AG08396 (cell line): ENCODE measurements at places on chromosomes 16 and 17.
A peak's percentile ranks its signal among the peaks of the same experiment; 100 is the strongest.

DNA sequence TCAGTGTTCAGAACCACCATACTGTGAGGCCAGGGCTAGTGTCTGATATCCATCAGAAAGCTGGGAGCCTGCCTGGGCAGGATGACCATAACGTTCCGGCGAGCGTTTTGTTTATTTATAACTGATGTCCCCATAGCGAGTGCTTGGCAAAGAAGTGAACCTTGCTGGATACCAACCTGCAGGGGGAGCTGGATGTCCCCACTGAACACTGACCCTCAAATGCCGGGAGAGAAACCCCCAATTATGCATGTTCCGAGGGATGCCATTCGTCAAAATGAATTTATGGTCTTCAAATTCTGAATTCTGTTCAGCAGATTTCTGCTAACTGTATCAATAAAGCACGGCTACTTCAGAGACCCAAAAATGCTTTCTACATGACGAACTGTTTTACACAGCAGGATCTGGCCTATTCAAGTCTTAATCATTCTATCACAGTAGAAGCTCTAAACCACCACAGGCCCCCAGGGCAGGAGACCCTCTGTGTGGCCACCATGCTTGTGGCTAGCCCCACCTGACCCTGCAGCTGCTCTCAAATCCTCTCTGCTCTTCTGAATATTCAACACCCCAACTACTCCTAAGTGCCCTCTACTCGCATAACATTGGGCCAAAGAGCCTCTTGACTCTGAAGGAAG is 15.2 kb downstream of the MED24 start:
- peak; percentile 91 for DNase-seq

DNA sequence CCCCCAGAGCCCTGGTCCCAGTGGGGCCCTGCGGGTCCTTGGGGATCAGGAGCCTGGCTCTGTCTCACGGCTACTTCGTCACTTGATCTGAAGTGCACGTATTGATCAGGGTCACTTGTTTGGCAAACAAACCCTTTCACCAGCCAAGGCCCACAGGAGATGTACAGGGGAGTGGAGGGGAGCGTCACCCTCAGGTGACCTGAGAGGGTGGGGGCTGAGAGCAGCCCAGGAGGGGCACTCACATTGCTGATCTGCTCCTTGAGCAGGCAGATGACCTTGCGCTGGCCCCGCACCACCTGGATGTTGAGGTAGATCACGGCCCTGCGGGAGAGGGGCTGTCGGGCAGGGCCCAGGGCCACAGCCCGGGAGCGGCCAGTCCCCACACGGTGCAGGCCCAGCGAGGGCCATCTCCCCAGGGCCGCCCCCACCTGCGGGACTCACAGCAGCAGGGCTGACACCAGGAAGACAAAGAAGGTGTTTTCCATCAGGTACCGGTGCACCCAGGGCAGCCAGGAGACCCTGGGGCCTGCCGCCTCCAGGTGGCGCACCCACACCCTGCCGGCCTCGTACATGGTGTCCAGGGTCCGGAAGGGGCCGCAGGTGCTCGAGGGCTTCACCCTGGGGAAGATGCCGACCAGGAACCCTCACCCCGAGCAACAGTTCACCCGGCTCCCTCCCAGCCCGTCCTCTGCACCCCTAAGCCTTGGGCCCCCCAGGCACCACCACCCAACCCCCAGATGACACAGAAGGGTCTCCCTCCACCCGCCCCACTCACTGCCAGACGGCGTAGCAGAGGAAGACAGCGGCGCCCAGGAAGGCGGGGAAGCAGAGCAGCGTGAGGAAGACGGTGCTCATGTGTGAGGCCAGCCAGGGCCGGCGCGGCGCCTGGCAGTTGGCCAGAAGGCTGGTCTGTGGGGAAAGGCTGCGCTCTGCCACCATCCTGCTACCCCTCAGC is 11.3 kb downstream of the TMC6 start:
- no peak for DNase-seq

GRCh38 chr17:46886310-46886663 is 34.9 kb downstream of the WNT9B start:
- DNase-seq: no peak

DNA sequence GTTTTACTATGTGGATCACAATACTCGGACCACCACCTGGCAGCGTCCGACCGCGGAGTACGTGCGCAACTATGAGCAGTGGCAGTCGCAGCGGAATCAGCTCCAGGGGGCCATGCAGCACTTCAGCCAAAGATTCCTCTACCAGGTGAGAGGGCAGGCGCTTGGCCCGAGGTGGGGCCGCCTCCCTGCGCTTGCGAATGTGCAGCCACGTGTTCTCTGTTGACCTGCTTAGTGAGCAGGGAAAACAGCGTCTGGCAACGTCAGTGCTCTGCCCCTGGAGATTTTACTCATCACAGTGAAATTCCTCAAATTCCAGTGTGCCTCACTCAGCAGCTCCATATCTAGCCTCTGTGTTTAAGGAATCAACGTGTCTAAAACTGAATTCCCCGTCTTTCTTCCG is 33.4 kb upstream of the CLEC18A start:
- DNase-seq: peak; percentile 83

DNA sequence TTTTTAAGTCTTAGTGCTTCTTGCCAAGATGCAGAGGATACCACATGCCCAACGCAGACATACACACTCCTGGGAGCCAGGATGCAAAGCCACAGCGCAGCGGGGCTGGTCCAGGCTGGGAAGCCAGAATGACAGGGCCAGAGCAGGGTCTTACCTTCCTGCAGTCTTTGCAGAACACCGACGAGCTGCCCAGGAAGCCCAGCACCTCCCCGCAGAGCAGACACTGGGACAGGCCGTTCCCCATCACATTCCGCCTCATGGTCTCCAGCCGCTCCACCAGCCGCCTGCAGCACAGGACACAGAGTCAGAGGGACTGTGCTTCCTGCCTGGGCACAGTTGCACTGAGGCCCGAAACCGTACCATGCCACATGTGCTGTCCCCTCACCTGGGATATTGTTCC is 33.3 kb downstream of the RPH3AL start:
- DNase-seq: no peak

GRCh38 chr16:14306485-14307058 is 235.5 kb downstream of the MRTFB start:
- no peak for DNase-seq

DNA sequence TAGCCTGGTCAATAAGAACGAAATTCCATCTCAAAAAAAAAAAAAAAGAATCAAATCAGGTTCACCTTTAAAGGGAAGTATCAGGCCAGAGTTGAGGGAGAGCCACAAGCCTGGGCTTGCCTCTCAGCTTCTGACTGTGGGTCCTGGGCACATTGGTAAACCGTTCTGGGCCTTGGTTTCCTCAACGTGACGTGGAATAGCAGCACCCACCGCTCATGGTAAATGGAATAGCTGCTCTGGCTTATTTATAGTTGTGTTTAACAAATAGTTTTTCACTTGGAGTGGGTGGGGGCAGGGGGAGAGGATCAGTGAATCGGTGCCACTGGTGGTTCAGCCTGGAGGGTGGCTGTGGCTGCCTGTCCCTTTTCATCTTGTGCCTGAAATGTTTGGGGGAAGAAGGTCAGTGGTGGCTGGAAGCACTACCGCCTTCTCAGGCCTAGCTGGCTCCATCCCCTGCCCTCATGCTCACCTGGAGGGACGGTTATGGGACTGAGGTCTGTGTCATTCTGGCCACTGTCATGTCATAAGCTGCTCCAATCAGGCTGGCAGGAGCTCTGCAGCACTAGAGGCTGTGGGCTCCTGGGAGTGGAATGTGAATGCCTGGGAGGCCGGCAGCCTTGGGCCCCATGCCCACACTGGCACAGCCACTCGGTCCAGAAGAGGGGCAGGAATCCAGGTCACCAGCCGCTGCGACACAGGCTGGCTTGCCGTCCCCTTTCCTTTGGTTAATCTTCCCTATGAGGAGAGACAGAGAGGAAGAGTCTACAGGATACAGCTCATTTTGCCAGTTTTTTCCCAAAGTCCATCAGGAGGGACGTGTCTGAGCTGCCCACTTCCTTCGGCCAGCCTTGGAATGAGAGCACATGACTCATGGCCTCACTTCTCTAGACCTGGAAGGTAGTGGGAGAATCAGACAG is 27.0 kb downstream of the CCR7 start:
- DNase-seq: no peak

- DNase-seq: no peak
Observed at GRCh38 chr17:17808706-17809432, 27.9 kb downstream of the SREBF1 start.

GRCh38 chr17:4953451-4953961 is 2.6 kb downstream of the ENO3 start:
- peak; percentile 81 for DNase-seq
